ENCODE measurements at places on chromosomes 4 and X.

GRCh38 chr4:8674311-8674885 lies 81.8 kb downstream of the CPZ start:
- no peak for DNase-seq

- no peak for DNase-seq
Observed at GRCh38 chrX:72169008-72169728, 12.4 kb upstream of the PIN4 start.

DNA sequence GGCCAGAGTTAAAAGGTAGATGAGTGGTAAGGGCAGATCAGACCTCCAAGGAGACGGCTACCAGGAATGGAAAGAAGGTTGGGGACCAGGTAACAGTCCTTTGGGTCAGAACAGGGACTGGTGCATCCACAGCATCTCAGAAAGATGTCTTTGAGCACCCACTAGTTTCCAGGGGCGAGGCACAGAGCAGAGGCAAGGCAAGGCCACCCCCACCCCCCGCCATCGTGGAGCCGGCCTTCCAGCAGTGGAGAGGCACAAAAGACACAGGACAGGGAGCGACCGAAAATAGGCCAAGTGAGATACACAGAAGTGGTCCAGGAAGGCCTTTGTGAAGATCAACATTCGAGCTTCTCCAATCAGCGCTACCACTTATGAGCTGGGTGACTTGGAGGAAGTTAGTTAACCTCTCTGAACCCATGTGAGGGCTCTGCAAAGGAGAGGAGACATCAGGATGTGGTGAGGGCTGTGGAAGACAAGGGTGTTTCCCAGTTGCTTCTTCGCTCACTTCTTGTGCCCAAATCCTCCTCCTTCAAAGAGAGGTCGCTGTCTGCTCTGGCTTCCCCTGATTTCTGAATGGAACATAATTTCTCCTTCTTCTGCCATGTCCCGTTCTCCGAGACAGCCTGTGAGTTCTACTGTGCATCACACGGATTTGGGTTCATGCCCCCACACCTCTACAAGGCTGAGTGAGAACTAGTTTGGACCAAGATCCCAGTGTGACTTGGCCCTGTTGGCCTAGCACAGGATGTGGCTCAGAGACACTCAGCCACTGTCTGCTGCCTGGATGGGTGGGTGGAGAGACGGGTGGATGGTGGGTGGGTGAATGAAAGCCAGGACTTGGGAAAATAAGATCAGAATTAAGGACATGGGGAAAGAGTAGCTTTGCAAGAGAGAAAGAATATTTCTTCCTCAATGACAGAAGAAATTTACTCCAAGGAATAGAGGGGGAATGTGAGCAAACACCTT lies 16.7 kb upstream of the MSX1 start:
- DNase-seq, result no peak

GRCh38 chr4:75643651-75644050 lies 13.3 kb upstream of the CDKL2 start:
- DNase-seq, result no peak

DNA sequence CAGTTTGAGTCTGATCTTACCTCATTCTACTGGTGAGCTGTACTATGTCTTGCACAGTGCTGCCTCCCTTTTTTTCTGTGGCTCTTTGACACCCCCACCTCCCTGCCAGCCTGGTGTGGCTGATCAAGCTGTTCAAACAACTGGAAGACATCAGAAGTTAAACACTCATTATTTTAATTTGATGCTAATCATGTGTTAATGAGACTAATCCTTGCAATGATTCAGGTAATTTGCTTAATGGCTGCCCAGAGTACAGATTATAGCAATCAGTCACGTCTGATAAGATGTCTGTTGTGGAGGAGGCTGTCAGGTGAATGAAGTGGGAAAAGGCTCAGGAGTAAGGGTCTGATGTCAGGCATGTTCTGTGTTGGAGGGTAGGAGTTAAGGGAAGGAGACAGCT lies 87.4 kb upstream of the GK2 start:
- DNase-seq, result no peak

DNA sequence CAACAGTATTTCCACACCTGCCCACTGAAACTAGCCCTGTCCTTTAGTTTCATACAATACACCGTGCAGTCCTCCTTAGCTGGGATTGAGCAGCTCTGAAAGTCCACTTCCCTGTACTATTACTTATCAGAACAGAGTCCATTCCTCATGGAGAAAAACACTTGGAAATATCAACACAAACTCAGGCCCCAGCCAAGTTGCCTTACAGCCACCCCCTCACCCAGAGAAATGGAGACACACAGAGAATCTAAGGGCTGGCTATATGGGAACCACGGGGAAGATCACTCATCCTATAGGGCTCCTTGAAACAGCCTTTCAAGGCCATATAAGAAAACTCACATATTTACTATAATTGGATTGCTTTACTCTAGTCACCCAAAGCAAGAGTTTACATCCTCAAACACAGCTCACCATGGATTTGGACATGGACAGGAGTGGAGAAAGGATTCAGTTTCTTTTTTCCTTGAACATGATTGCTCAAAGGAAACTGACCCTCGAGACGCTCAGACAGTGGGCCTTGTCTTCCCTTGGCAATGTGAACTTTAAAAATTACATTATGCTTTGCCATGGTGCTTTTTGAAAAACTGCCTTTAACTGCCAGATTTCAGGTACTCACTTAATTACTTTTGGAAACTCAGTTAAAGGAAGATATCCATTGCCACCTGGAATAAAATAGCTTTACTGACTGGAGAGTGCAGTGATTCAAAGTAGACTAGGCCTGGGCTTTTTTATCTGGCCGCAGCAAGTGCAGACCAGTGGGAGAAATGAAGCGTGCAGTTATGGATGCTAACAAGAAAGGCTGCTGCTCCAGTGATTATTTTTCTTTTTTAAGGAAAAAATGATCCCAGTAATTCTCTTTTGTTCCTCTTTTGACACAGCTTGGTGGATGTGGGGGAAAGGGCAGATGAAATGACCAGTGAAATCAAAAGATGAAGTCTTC lies 1.6 kb downstream of the SCARB2 start:
- DNase-seq, result no peak

- no peak for DNase-seq
Observed at GRCh38 chr4:48141048-48141447, 7.0 kb upstream of the TXK start.

GRCh38 chr4:47642985-47643760 lies 158.1 kb downstream of the ATP10D start:
- peak; percentile 34 for DNase-seq

GRCh38 chrX:28016823-28017222 lies 35.6 kb upstream of the DCAF8L1 start:
- DNase-seq, result no peak

DNA sequence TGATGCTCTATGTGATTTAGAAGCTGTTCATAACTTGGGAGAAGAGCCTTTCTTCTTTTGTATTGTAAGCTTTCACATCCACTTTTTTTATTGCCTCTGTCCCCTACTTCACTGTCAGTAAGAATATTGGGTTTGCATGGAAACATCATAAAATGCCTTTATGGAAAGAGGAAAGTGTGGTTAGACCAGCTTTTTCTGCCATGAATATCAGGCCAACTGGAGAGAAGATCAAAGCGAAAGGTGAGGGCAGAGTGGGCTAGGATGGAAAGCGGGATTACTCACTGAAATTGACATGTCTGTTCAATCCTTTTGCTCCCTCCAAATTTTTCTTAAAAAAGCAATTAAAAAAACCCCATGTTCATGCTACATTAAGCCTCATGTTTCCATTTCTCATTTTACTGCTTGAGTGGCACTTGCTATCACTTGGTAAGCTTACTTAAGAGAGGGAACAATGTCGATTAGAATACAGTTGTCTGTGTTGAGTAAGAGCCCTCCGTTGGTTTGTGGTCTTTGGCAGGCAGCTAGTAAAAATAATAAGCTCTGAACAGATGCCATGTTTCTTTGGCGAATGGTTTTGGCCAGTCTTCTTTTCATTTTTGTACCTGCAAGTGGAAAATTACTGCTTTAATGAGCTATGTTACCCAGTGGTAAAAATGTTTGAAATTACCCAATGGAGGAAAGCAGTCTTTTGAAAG lies 35.9 kb downstream of the SUPT20HL1 start:
- DNase-seq, result no peak

- no peak for DNase-seq
Observed at GRCh38 chr4:72531768-72532290, 37.2 kb downstream of the ADAMTS3 start.

GRCh38 chr4:17595471-17596005 lies 18.5 kb downstream of the LAP3 start:
- no peak for DNase-seq

- DNase-seq, result no peak
Observed at GRCh38 chr4:22824091-22824490, 131.4 kb downstream of the GBA3 start.

DNA sequence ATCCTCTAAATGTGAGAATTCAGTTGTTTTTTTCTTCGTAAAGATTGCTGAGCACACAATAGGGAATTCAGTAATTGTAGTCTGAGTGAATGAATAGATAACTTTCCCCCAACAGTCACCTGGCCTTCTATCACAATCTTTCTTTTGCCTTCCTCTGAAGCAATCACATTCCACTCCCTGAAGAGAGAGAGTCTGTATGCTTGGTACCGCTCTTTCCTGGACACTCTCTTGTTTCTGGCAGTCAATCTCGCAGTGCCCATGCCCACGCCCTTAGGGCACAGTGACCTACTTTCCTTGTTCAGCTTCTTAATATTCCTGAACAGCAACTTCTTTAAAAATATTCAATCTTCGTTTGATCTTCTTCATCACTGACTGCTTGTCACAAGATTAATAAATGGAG lies 255.9 kb downstream of the ADAMTS3 start:
- no peak for DNase-seq

- DNase-seq, result no peak
Observed at GRCh38 chrX:96181605-96182004, 503.0 kb upstream of the DIAPH2 start.

- no peak for DNase-seq
Observed at GRCh38 chr4:70753630-70754029, 31.9 kb downstream of the RUFY3 start.

DNA sequence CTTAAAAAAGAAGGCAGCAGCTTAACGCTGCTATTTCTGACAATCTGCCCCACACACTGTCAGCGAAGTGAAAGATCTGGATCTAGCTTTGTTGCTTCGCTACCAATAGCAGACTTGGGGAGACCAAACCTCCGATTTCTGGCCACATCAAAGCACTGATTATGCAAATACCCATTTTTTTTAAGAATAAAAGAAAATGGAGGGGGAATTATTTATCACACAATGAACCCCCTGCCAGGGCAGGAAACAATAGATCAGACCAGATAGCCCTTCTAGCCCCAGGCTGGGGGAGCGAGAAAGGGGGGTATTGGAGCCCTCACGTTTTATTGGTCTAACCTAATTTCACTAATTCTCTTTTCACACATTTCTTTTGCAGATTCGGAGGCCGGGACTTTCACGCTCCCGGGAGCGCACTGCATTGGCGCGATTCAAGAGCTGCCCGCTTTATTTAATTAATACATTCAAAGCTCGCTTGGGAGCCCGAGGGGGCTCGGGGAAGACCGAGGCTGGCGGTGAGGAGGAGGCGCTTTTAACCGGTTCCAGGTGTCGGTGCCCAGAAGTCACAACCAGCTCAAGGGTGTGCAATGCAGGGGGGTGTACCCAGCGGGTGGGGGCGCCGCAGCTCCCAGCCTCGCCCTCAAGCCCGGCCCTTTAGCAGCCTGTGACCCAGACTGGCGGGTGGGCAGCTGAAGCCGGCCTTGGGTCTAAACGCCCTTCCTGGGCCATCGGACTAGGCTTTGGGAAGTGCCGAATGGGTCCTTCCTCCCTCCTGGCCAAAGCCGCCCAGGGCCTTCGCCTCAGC lies 5.5 kb downstream of the NEUROG2 start:
- no peak for DNase-seq

DNA sequence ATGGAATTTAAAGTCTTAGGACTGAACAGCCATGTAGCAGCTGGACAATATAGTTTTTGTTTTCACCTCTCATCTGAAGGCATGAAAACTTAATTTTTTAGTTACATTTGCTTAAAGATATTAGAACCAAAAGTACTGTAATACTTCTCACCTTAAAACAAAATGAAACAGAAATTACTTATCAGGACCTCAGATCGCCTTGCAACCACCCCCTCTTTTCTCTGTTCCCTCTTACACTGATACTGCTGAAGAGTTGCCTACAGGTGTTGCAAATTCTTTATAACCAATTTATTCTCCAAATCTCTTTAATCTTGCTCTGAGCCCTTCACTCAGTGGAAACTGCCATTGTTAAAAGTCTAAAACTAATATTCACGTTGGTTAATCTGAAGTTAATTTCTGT lies 145.0 kb downstream of the SPCS3 start:
- DNase-seq, result no peak

- no peak for DNase-seq
Observed at GRCh38 chr4:3221996-3222395, 27.0 kb upstream of the MSANTD1 start.

DNA sequence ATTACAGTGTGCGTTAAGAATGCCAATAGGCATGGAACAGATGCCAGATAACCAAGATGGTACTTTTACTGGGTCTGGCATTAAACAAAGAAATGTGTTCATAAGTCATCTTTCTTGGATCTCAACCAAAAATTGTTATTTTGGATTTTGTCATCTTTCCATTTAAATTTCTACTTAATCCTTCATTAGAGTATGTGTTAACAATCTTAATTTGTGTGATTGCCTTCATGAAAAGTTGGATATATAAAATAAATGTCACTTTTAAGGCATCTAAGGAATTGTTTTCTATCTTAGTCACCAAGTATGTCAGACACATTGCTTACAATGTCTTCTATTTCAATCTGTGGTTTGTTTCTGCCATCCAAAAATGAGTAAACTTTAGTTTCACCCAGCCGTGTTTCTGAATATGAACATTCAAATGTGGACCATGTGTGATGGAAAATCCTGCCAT lies 87.5 kb downstream of the PALLD start:
- no peak for DNase-seq

- DNase-seq, result no peak
Observed at GRCh38 chr4:151668689-151669402, 92.0 kb downstream of the GATB start.

DNA sequence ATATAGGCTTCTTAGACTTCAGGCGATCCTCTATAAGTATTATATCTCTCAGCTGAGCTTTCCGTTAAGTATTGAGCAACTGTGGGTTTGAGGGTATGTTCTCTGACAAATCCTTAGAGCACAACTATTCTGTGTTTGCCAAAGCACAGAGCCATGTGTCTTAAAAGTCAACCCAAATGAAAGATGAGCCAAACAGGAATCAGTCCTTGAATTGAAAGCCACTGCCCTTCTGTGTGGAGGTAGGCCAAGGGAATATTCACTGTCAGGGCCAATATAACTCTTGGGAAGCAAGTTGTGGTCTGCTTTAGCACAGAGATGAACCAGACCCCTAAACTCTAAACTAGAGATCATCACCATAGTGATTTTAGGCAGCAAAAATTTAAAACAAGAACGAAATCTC lies 164.0 kb downstream of the STAG2 start:
- DNase-seq, result no peak

All from dorsolateral prefrontal cortex (tissue), 122 donors.